ELF-1 (cell line): ENCODE measurements at places on chromosomes 2 and 18.

DNA sequence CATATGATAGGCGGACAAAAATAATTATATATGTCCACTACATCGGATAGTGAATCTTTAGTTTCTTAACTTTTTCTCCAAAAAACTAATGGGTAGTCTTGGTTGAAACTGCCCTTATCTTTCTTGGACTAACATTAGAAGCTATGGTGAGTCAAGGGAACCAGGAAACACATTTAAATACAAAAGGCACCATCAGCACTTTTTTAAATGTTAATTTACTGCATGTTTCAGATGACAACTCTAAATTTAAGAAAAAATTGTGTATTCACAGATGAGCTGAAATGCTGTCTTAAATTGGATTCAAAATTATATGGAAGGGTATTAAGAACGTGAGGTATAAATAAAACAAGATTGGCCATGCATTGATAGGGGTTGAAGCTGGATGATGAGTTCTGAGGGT, 75.6 kb upstream of the CERS6 start:
- no peak for DNase-seq

- DNase-seq = peak; percentile 58
These were observed 927.0 kb upstream of the CRIM1 start for GRCh38 chr2:35428548-35428947.

GRCh38 chr2:159118115-159118858, 149.8 kb downstream of the TANC1 start:
- peak; percentile 88 for DNase-seq

GRCh38 chr2:64273524-64274398, 129.5 kb upstream of the PELI1 start:
- DNase-seq = peak; percentile 47

- no peak for DNase-seq
These were observed 54.9 kb downstream of the IL1RL2 start for GRCh38 chr2:102241616-102242305.

DNA sequence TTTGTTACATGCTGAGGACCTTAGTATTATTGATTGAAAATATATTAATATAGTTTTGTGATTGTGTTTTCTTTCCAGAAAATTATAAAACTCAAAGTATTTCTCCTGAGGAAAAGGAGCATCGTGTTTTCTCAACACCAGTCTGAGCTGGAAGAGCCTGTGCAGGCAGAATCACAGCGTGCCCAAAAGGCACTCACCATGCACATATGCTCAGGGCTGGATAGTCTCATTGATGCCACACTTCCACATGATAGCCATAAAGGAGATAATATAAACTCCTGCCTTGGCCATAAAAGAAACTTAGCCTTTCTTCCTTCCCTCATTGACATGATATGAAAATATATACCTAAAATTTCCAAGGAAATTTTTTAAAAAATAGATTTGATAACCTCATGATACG, 4.0 kb downstream of the PDE1A start:
- DNase-seq = no peak

GRCh38 chr2:207482630-207483029, 47.1 kb upstream of the CREB1 start:
- DNase-seq = no peak

GRCh38 chr2:235206980-235207579, 255.3 kb downstream of the SH3BP4 start:
- DNase-seq = peak; percentile 30

GRCh38 chr2:37153224-37153623, 3.6 kb downstream of the EIF2AK2 start:
- DNase-seq = no peak

- DNase-seq = no peak
These were observed 35.9 kb upstream of the CCDC93 start for GRCh38 chr2:118049816-118050140.

DNA sequence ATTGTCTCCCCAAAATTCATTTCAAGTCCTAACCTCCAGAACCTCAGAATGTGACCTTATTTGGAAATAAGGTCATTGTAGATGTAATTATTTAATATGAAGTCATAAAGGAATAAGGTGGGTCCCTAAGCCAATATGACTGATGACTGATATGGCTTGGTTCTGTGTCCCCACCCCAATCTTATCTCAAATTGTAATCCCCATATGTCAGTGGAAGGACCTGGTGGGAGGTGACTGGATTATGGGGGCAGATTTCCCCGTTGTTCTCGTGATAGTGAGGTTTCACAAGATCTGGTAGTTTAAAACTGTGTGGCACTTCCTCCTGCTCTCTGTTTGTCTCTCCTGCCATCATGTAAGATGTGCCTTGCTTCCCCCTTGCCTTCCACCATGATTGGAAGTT, 43.0 kb upstream of the BCL11A start:
- DNase-seq = no peak

DNA sequence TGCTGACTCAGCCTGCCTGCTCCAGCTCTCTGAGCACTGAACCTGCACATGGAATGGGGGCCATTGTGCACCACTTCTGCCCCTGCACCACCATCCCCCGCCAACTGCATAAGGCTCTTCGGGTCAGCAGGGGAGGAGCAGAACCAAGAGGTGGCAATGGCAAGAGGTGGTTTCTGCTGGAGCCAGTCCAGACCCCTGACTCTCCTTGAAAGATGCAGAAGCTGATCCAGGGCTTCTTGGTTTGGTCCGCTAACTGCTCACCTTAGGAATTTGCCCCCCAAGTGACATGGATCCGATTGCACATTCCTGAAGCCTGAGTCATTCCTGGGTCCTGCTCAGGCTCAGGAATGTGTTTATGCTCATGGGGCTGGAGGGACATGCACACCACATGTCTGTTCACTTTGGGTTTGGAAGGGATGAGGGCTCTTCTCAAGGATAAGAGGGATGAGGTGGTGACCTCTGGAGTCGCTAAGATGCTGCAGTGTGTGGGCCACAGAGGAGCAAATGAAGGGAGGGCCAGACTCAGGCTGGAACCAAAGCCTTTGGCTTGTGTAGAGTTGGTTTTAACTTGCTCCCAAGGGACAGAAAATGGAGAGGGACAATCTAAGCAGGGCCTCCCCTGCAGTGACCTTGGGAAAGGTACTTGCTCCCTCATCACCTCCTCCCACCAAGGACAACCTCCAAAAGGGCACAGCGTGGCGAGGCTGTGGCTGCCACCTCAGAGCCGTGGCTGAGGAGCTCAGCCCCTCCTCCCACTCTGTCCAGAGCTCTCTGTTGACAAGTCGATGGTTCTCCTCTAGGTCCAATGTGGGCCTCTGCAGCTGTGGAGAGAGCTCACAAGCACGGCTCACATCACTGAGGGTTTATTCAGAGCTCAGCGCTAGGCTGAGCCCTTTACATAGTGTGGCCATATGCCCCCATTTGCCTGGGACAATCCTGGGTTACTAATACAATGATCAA, 66.2 kb downstream of the HS1BP3 start:
- DNase-seq = peak; percentile 98

- no peak for DNase-seq
These were observed 114.5 kb downstream of the TMEM18 start for GRCh38 chr2:562391-563364.

- DNase-seq = no peak
These were observed 295.1 kb upstream of the KYNU start for GRCh38 chr2:142582317-142582716.

- no peak for DNase-seq
These were observed 253.5 kb upstream of the NRP2 start for GRCh38 chr2:205428811-205429210.

- no peak for DNase-seq
These were observed 327.6 kb downstream of the DCC start for GRCh38 chr18:52667463-52668065.
